Cerebellar nuclear complex (tissue), 1 donor: ENCODE measurements at places on chromosomes 12 and 14.

GRCh38 chr12:8449355-8449859 is 6.4 kb upstream of the CLEC6A start:
- DNase-seq, result no peak

GRCh38 chr14:96940009-96940408 is 142.8 kb downstream of the VRK1 start:
- DNase-seq, result no peak

DNA sequence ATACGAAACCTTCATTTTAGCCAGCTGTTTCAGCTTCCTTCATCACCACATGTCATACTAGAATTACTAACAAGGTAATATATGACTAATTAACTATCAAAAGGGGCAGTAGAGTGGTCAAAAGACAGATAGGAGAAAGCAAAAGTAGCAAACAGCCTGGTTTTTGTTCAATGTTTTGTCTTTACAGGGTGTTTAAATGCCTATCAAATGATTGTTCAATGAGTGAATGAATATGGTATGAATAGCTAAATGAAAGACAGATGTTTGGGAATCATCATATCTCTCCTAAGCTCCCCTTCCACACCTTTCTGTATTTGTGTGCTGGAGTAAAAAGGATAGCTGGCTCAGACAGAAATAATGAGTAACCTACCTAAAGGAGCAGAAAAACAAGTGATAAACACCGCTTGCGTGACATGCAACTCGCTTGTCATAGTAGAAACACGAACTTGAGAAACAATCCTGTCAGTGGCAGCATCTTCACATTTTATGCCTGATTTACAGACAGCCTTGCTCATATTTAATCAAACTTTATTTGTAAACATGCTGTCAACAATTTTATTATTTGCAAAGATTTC is 34.2 kb downstream of the ABCC9 start:
- no peak for DNase-seq

GRCh38 chr12:62700091-62700880 is 233.7 kb downstream of the MON2 start:
- no peak for DNase-seq

DNA sequence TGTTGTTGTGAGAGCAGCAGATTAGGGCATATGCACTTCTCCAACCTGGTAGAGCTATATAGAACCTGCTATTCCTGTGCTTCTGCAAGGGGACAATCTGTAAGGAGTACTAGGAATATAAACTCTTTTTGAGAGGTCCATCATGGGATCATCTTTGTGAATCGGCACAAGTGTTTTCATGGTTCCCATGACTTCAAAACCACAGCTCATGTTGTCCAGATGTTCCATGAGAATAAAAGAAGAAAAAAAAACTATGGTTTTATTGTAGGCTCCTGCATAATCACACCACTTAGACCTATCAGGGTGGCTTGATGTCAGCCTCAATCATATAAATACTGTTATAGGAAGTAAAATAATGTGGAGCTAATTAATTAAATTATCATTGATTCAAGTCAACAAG is 311.4 kb upstream of the ATP2B1 start:
- DNase-seq, result no peak

DNA sequence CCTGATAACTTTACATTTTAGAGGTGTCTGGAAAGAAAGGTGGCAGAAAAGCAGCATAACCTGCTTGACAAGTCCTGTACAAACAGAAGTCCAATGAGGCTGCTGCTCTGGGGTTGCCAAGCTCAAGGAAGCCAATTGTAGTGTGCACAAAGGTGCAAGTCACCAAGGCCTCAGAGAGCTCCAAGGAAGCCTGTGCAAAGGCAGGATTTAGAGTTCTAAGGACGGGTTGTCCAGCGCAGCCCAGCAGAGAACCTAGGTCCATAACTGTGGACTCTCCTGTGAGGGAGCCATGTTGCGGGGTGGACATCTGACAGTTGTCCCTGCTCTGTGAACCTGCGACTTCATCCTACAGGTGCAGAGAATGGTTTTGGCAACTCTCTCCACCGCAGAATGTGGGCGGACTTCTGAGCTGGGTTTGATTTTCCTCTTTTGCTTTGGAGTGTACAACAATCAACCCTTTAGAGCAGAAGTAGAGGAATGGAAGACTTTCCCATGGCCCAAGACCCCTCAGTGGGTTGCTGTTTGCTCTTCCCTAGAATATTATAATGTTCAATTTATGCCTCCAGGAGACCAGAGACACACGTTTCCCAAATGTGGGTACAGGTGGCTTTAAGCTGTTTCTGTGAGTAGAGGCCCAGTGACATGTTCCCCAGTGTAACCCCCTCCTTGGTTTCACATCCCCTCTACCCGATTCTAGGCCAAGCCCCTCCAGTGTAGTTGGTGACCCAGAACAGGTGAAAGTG is 81.0 kb downstream of the ETV6 start:
- no peak for DNase-seq

DNA sequence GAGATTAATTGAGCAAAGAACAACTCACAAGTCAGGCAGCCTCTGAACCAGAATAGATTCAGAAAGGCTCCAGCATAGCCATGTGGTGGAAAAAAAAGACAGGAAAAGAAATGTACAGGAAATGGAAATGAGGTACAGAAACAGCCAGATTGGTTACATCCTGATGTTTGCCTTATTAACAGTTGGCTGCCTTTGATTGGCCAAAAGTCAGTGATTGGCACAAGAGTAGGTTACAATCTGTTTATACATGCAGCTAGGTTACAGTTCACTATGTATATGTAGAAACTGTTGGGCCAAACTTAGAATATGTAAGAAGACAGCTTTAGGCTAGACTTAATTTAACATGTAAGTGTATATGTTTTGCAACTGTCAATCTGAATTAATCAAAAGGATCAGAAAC is 118.9 kb downstream of the UNC79 start:
- no peak for DNase-seq

- no peak for DNase-seq
These were observed at the start of gene OAS3 for GRCh38 chr12:112937741-112938719. Gene OAS3 (plus strand): TSS chr12:112938474. CDS start chr12:112938531, 57 bp downstream.

- DNase-seq, result no peak
These were observed 6.8 kb upstream of the RASAL1 start for GRCh38 chr12:113142173-113142885.

DNA sequence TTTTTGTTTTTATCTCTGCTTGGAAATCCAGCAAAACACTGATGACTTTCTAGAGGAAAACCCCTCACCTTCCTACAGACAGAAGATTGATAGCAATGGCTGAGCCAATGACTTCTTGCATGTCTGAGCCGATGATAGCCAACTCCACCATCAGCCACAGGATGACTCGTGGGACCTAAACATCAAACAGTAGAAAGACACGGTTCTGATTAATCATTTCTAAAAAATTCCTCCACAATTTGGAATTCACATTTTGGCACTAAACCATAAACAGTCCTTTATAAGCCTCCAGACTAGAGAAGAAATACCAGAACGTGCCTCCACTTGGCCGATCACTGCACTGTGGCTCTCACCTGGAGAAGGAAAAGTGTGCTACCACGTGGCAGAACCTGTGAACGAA is 25.9 kb downstream of the SLC11A2 start:
- DNase-seq, result no peak

DNA sequence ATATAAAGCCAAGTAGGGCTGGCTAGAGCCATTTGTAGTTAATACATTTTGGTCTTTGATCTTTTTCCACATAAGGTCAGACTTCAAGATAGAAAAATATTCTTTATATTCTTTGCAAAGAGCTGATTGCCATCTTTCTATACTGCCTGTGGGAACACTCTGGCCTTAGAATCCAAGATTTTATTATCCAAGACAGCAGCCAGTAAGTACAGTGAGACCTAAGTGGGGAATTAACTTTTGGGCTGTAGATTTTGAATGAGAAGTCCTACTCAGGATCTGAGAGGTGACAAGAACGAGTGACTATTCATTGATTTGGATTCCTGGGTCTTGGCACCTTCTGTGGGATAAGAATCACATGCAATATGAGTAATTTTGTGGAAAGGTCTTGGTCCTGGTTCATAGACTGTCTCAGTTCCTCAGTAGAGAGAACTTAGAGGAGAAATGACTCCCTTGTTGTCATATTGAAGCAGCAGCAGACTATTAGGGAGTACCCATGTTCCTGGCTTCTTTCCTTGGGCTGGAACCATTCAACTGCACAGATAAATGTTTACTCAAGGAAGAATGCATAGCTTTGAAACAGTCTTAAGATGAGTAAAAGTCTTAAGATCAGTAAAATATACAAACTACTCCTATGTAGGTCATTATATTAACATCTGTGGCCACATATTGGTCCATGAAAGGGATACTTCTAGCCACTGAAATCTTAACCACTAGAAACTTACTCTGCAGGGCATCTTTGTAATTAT is 353.8 kb downstream of the RAD51B start:
- no peak for DNase-seq

GRCh38 chr14:92040431-92041051 is 682 bp upstream of the TRIP11 start:
- DNase-seq, result peak; percentile 52
